Neural progenitor cell (in vitro differentiated cells): ENCODE measurements at places on chromosomes 1 and 21. TPM values are rescaled to one million over a fixed set of nuclear protein-coding genes. Genes with fewer than 3 reads are reported as not detected.
A peak's percentile ranks its signal among the peaks of the same experiment; 100 is the strongest.

MYOC gene
- total RNA-seq: not detected in 2 replicates

OVAAL gene
- not detected in 2 replicates for total RNA-seq

LGR6 gene
- 0.25 TPM in 1 of 2 replicates, not detected in the other for total RNA-seq

NBPF14 gene
- 4.9 and 7.9 TPM in 2 replicates for total RNA-seq

VWA5B1 gene
- total RNA-seq: not detected in 2 replicates

SLC6A9 gene
- 1.4 and 5.6 TPM in 2 replicates for total RNA-seq

C1orf226 gene
- 3.9 and 11.3 TPM in 2 replicates for total RNA-seq

OSCP1 gene
- 7.8 and 8.2 TPM in 2 replicates for total RNA-seq

DNA sequence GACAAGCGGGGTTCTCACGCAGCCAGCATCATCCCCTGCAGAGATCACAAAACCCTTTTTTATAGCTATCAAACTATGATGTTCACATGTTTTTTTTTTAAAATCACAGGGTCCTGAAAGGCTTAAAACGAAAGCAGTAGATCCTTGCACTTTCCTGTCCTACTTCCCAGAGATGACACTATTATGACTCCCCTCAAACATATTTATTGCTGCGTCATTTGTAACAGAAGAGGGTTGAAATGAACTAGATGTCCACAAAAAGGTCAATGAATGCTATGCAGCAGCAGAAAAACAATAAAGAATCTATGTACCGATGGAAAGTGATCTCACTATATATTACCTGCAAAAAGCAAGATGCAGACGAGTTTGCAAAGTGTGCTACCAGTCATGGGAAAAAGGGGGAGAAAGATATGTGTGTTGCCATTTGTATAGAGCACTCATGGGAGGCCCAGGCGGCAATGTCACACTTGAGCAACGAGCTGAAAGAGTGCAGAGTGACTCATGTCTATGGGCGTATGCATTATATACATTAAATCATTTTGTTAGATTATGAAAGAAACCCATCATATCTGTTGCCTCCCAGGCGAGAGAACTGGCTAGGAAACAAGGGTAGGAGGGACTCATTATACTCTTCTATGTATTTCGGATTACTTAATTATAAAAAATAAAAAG, 68.9 kb upstream of the PARP1 start:
- no peaks in the 10 kb centered on the region for H3K36me3 ChIP-seq
- no peak overlapping the region for H3K4me3 ChIP-seq
- peaks cover 22% of the 10 kb centered on the region for H3K27me3 ChIP-seq
- peaks cover 16% of the 10 kb centered on the region for H3K4me1 ChIP-seq
- DNase-seq: no peak

DNA sequence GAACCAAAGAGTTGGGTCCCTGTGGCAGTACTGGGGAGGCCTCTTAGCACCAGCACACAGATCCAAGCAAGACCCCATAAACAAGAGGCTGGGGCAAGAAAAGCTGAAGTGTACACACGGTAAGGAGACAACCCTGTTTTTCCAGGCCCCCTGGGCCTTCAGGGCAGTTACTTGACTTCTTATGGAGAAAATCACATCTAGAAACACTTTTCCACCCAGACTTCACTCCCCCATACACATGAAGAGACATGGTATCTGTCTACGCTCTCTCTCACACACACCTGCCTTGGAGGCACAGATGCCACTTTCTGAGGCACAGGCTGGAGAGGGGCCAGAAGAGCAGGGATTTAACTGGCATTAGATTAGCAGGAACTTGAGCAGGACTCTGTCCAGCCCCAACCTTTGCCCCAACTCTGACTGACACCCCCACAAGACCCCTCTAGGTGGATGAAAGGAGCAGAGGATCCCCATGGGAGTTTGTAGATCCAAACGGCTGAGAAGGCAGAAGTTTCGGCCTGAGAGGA, 2.2 kb downstream of the CERS2 start:
- H3K36me3 ChIP-seq: no peaks in the 10 kb centered on the region
- H3K27me3 ChIP-seq: peaks cover 11% of the 10 kb centered on the region
- peak overlapping the region; percentile 14 for H3K27ac ChIP-seq

DNA sequence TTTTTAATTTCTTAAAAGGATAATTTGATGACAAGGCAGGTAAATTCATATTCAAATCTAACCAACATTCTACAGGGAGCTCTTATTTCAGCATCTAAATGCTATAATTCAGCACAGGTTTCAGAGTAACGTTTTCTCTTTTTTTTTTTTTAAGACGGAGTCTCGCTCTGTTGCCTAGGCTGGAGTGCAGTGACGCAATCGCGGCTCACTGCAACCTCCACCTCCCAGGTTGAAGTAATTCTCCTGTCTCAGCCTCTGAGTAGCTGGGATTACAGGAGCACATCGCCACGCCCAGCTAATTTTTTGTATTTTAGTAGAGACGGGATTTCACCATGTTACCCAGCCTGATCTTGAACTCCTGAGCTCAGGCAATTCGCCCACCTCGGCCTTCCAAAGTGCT, 66.5 kb downstream of the EIF4G3 start:
- H3K27me3 ChIP-seq: no peaks in the 10 kb centered on the region
- no peak overlapping the region for H3K27ac ChIP-seq
- no peaks in the 10 kb centered on the region for H3K4me1 ChIP-seq
- DNase-seq: no peak
- peaks cover 6% of the 10 kb centered on the region for H3K36me3 ChIP-seq

DNA sequence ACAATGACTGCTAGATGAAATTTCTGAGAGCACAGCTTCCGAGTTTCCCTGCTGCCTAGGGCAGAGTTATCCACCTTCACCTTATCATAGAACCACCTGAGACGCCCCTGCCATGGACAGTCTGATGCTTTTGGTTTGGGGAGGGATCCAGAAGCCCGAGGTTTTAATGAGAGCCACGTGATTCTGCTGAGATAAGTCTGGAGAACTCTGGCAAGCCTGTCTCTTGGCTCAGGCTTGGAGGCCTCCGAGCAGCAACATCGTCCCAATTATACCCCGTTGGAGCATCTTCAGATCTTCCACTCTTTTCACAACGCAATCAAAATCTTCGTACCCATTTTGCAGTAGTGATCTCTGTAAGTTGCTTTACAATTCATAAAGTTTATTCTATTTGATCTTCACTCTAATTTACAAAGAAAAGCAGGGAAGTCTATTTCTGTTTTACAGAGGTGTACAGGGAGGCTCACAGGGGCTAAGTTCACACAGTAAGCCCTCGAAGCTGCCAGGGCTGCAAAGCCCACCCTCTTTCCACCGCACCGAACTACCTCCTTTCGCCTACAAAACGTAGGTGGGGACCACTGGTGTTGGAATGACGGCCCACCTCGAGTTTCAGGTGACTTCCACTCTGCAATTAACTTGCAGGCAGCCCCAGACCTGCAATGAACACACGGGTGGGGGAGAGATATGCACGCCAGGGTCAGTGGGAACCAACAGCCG, 513 bp upstream of the HHAT start:
- DNase-seq: no peak
- H3K4me3 ChIP-seq: peak overlapping the region; percentile 84
- peak overlapping the region; percentile 49 for H3K27ac ChIP-seq
- H3K27me3 ChIP-seq: peaks cover 51% of the 10 kb centered on the region

DNA sequence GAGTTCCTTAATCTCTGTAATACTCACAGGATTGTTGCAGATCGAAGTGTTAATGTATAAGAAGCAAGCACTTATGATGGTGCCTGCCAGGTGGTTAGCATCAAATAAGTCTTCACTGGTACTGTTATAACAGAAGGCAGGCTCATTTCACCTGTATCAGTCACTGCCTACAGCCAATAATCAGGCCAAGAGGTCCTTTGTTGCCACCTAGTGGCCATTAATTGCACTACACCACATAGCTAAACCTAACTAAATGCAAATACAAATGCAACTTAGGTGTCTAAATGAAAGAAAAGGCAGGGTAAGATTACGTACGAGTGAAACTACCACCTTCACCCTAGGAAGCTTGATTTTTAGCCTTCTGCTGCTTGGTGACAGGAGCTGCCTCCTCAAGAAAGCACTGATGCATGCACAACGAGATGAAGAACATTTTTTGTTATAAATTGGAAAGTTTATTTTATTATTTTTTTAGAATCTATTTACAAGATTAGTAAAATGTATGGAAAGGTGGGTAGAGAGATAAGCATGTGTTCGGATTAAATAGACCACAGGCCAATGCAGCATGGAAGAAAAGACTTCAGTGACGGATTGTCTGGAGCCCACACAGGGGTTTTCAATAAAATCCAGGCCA, 334.8 kb upstream of the CAMK1G start:
- H3K27me3 ChIP-seq: no peaks in the 10 kb centered on the region
- DNase-seq: peak; percentile 72
- H3K4me1 ChIP-seq: peaks cover 5% of the 10 kb centered on the region
- H3K27ac ChIP-seq: no peak overlapping the region

DNA sequence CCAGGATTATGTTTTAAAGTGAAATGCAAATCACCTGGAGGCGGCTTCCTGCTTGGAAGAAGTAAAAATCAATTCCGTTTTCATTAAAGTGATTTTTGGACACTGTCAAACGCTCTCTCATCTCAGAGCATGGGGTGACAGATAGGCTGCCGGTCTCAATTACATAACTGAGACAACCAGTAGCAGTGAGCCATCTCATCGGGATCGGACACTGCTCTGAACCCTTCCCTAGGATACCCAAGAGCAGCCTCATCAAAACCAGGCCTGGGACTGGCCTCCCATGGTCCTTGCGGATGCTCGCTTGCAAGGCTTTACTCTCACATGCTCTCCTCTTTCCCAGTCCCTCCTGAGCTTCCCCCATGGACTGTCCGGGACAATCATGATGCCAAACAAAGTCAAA, 12.1 kb downstream of the KCND3 start:
- no peak for DNase-seq
- no peaks in the 10 kb centered on the region for H3K27me3 ChIP-seq
- H3K4me1 ChIP-seq: peaks cover 5% of the 10 kb centered on the region
- no peaks in the 10 kb centered on the region for H3K36me3 ChIP-seq

GRCh38 chr1:93207211-93207610, 26.7 kb downstream of the CCDC18 start:
- no peaks in the 10 kb centered on the region for H3K27me3 ChIP-seq
- no peak overlapping the region for H3K27ac ChIP-seq
- no peaks in the 10 kb centered on the region for H3K4me1 ChIP-seq

DNA sequence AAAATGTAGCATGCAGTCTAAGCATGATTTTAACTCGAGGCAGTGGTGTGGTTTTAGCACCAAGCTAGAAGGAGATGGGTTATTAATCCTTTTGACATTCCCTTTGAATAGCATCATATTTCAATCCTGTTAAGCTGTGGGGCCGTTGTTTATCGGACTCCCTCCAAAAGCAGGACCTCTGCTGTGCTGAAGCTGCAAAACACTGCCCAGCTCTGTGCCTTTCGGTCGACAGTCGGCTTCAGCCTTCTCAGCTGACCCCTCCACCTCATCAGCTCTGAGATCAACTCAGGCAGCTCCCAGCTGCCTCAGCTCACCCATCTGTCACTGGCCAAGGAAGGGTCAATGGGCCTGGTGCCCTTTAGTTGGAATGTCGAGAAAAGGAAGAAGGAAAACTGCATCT, 95.5 kb downstream of the KAZN start:
- H3K4me3 ChIP-seq: no peak overlapping the region
- H3K36me3 ChIP-seq: no peaks in the 10 kb centered on the region
- H3K27me3 ChIP-seq: no peaks in the 10 kb centered on the region
- peaks cover 16% of the 10 kb centered on the region for H3K4me1 ChIP-seq
- H3K27ac ChIP-seq: no peak overlapping the region
- DNase-seq: no peak

- no peak overlapping the region for H3K27ac ChIP-seq
- no peaks in the 10 kb centered on the region for H3K36me3 ChIP-seq
- no peaks in the 10 kb centered on the region for H3K27me3 ChIP-seq
- peaks cover 15% of the 10 kb centered on the region for H3K4me1 ChIP-seq
- no peak overlapping the region for H3K4me3 ChIP-seq
These were observed 101.7 kb downstream of the NEK7 start for GRCh38 chr1:198258491-198258890.

GRCh38 chr1:6753320-6754140, 31.7 kb upstream of the CAMTA1 start:
- no peaks in the 10 kb centered on the region for H3K4me1 ChIP-seq
- H3K27me3 ChIP-seq: peaks cover 3% of the 10 kb centered on the region
- no peak for DNase-seq

- H3K36me3 ChIP-seq: no peaks in the 10 kb centered on the region
- H3K27me3 ChIP-seq: no peaks in the 10 kb centered on the region
- H3K4me3 ChIP-seq: no peak overlapping the region
- no peak overlapping the region for H3K27ac ChIP-seq
- DNase-seq: no peak
These were observed 181.2 kb upstream of the BRINP3 start for GRCh38 chr1:190658907-190659306.

DNA sequence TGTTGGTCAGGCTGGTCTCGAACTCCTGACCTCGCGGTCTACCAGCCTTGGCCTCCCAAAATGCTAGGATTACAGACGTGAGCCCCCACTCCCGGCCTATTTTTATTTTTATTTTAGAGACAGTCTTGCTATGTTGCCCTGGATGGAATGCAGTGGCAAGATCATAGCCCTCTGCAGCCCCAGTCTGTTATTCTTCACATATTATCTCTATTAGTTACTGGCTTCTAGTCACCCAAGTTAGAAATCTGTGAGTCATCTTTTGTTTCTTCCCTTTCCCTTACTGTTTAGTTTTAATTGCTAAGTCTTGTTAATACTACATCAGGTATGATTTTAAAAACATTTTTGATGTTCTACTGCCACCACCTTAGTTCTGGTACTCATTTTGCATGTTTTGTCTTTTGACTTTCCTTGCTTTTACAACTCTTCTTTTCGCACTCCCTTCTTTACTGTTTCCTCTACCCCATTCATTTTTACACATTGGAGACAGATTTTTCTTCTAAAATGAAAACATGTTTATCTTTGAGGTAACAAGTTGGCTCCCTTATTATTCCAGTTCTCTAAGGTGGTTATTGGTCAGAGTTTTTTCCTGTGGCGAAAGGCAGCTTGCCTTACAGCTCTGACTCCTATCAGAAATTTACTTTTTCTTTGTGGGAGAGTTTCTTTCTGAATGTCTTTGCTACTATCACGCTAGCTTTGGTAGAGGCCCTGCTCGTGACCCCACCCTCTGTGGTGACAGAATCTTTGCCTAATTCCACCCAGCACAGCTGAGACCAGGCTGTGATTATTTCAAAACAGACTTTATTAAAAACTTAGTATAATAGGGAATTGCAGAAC, 19.5 kb downstream of the ZMYM4 start:
- no peak for DNase-seq
- H3K27me3 ChIP-seq: no peaks in the 10 kb centered on the region
- no peak overlapping the region for H3K4me3 ChIP-seq
- H3K4me1 ChIP-seq: no peaks in the 10 kb centered on the region
- H3K36me3 ChIP-seq: peaks cover 8% of the 10 kb centered on the region
- no peak overlapping the region for H3K27ac ChIP-seq

- no peak overlapping the region for H3K27ac ChIP-seq
- DNase-seq: peak; percentile 42
- no peaks in the 10 kb centered on the region for H3K27me3 ChIP-seq
These were observed 27.7 kb upstream of the PTGFRN start for GRCh38 chr1:116881879-116882520.

- no peak overlapping the region for H3K27ac ChIP-seq
- no peaks in the 10 kb centered on the region for H3K4me1 ChIP-seq
- H3K36me3 ChIP-seq: no peaks in the 10 kb centered on the region
These were observed 252.4 kb upstream of the DUSP10 start for GRCh38 chr1:221994274-221994698.

DNA sequence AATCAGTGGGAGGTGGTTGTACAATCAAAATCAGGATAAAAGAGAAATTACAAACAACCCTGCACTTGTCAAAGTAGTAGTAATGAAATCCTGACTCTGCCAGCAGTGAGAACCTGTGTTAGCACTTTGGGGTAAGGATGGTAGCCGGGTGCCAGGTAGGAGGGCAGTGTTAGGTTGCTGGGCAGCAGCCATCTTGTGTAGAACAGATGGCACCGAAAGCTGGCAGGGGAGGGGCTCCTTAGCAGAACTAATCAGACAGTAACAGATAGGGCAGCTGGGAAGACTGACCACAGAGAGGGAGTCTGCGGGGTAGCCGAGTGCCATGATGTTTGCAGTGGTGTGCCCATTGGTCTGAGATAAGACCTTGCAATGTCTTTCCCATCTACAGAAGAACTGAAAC, 137.3 kb downstream of the SDCCAG8 start:
- H3K36me3 ChIP-seq: no peaks in the 10 kb centered on the region
- no peak for DNase-seq
- H3K27me3 ChIP-seq: no peaks in the 10 kb centered on the region
- H3K4me1 ChIP-seq: peaks cover 14% of the 10 kb centered on the region
- no peak overlapping the region for H3K27ac ChIP-seq
